Fibroblast of skin of right biceps (primary cell): ENCODE measurements at places on chromosomes 3 and 15.

DNA sequence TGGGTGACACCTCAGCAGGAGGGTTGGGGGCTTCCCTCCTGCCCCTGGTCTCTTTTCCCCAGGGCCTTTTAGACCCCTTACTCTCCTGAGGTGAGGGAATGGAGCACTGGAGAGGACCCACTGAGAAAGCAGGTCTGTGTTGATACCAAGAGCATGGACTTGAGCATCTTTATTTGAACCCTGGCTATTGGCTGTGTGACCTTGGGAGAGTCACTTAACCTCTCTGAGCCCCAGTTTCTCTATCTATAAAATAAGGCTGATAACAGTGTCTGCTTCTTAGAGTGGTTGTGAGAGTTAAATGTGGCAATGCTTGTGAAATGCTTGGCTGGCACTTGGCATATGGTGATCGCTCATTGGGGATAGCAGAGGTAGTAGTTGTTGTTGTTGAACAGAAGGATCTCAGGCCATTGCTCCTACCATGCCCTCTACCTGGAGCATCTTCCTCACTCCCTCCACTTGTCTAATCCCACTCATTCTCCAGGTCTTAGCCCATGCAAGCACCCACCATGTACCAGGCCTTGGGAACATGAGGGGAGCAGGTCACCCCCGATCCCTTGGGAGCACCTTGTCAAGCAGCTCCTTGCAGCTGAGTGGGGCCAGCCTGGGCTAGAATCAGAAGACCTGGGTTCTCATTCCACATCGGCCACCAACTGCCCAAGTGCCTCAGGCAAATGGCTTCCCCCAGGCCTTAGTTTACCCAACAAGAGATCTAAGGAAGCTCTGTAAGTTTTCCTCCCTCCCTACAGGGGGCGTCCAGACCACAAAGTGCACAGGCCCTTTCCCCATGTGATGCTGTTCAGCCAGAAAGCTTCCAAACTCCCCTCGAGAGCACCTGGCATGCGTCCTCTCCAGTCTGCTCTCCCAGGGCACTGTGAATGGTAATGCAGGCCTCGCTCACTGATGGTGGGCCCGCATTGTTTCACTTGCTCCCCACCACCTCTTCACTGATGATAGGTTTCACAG is 96.7 kb downstream of the LSM3 start:
- DNase-seq: no peak

- no peak for DNase-seq
These were observed 2.9 kb downstream of the FBXL22 start for GRCh38 chr15:63600001-63600615.

- DNase-seq: no peak
These were observed 141.6 kb downstream of the PLCH1 start for GRCh38 chr3:155603302-155603701.

DNA sequence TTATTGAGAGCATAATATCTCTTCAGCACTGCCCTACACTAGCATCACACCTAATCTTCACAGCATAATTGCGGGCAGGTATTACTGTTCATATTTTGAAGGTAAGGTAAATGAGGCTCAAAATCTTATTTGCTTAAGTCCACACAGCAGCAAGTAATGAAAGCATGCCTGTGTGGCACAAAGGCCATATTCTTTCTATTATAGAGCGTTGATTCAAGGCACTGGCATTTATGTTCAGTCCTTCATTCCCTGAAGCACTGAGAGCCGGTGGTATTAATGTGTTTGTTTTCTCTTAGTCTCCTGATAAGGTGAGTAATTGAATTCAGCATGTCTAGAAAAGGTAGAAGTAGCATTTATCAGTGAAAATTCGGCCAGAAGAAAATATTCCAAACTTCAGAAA is 231.2 kb downstream of the BBX start:
- DNase-seq: no peak

DNA sequence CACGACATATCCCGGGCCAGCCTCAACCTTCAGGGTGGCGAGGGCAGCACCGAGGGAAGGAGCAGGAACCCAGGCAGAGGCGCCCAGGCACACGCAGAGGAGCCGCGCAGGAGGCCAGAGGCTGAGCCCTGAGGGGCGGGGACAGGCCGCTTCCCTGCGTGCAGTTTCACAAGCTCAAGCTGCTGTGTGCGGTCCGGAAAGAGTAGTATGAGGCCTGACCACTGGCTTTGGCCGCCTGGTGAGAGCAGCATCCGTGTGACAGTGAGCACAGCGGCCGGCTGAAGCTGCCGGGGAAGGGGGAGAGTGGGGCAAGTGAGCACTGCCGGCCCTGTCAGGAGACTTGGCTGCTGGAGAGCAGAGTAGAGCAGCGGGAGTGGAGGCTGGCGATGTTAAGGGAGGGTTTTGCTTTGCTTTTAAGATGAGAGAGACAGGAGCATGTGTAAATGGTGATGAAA is 8.7 kb downstream of the ZDHHC19 start:
- DNase-seq: peak; percentile 13

DNA sequence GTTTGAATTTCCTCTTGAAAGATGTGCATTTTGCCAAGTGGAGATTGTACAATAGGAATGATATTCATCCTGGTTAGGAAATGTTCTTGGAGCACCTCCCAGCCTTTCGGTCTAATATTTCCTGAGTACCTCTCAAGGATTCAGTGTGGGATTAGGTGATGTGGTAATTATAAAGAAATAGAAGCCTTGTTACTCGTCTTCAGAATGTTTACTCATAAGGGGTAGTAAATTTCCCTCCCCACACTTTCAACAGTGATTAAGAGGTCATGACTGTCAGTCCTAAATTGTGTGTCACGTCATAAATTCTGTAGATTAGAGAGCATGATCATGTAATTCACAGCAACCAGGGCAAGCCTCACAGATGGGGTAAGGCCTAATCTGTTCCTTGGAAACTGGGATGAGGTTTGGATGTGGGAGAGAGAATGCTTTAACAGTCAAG is 633.1 kb upstream of the TBL1XR1 start:
- peak; percentile 96 for DNase-seq

- DNase-seq: no peak
These were observed 103.5 kb upstream of the KCNAB1 start for GRCh38 chr3:156016902-156017301.

DNA sequence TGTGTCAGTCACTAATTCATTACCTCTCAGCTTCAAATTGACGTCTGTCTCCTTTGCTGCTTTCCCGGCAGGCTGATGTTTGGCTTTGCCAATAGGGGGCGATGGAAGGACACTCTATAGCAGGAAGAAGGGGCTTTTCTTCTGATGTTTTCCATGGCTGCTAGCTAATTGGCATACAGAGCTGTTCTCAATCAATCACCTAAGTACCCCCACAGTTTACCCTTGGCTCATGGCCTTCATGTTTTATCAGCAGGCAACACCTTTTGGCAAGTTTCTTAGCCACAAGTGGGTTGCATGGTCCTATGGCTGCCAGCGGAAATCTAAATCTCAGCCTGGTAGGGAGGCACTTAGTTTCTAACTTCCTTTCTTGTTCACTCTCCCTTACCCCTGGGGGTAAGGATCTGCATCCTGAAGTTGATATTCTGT is 45.0 kb downstream of the ESYT3 start:
- peak; percentile 42 for DNase-seq

DNA sequence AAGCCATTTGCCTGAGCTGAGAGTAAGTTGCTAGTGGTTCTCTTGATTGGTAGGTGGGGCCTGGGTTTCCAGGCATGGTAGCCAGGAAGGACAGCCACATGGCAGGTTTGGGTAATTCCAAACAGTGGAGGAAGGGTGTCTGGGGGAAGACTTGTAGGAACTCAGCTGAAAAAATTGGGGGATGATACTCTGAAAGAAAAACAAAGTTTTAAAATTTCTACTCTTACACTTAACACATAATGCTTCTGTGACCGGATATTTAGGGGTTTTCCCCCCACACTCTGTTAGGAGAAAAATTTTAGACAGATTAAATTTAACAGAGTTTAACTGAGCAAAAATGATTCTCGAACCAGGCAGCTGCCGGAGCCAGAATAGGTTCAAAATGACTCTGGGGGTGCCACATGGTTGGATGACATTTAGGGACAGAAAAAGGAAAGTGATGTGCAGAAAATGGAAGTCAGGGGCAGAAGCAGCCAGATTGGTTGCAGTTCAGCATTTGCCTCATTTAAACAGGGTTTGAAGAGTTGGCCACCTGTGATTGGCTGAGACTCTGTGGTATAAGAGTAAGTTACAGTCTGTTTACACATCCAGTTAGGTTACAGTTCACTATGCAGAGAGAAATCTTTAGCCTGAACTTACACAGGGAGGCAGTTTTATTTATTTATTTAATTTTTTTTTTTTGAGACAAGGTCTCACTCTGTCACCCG is 8.1 kb downstream of the B2M start:
- no peak for DNase-seq

- DNase-seq: no peak
These were observed 33.1 kb downstream of the RAB11A start for GRCh38 chr15:65902373-65902772.

DNA sequence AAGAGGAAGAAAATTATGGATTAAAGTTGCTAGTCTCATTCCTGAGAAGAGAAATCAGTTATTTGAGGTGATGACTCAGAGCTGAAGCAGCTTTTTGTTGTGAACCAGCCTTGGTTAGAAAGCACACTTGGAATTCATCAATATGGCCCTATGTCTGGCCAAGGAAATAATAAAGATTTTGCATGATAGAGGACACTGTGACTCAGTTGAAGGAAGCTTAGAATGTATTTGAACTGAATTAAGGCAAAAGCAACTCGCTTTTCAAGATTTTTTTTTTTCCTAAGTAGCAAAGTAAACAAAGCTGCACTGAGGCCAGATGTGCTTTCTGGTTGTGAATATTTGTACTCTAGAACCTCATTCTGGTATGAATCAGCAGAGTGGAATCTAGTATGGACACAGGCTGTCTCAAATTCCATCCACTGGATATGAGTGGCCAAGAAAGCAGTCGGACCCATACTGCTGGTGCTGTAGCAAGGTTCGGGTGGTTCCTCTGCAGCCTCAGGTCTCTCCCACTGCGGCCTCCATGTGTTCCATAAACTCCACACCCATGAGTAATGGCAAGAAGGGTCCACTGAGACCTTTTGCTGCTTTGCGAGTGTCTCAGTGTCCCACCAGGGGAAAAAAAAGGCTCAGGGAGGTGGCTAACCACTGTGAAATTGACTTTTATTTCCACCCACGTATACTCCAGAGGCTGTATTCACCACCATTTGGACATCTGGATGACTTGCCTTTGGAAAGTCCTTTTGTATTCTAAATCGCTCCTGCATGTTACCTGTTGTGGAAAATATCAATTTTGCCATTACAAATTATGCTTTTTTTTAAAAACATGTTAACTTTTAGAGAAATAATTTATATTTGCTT is 53.1 kb downstream of the TGFBR2 start:
- DNase-seq: peak; percentile 98

- DNase-seq: no peak
These were observed 29.9 kb upstream of the VIPR1 start for GRCh38 chr3:42472555-42472954.
